ENCODE measurements at places on chromosomes 16 and 17. TPM values are rescaled to one million over a fixed set of nuclear protein-coding genes. Genes with fewer than 3 reads are reported as not detected.

DNA sequence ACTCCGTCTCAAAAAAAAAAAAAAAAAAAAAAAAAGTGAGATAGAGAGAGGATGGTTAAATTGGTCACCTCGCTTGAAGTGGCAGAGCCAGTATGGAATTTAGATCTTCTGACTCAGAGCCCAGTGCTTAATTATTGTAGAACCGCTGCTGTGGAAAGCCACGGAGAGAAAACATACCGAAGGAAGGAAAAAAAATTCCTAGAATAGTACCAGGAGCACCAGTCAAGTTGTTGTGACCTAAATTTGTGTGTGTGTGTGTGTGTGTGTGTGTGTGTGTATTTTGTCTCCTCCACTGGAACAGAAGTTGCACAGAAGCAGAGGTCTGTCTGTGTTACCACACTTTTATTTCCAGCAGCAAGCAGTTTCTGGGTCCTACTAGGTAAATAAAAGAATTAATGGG, 10.6 kb upstream of the NUP85 start:
- no peak for ATAC-seq

DNA sequence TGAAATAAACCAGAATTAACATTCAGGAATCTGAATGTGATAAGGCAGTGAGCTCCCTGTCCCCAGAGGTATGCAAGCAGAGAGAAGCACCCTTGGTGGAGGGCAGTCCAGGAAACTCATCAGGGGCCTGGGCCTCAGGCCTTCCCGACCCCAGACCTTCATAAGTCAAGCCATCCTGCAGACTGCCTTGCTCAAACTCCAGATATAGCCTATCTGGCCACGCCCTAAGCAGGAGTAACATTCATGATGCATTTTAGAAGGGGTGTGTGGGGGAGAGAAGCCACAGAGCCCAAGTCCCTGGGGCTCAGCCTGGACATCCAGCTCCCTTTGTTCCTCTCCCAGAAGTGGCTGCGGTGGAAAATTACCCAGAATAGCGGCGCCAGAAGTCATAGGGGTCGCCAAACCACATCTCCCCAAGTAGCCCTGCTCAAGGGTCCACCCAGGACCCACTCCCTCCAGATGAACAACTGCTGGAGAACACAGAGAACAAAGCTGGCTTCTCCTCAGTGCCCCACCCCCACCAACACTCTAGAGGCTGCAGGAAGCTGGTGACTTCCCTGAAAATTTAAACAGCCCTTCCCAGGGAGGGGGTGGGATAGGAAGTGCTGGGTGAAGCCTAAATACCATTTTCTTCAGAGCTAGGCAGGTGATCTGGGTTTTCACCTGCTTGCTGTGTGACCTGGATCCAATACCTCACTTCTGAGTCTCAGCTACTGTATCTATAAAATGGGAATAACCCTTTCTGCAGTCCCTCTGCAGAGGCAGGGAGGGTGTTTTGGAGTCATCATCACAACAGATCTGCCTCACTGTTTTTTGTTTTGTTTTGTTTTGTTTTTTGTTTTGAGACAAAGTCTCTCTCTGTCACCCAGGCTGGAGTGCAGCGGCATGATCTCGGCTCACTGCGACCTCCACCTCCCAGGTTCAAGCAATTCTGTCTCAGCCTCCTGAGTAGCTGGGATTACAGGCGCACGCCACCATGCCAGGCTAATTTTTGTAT, 1.5 kb upstream of the SREBF1 start:
- ATAC-seq, result peak; percentile 5

GRCh38 chr17:18256351-18256750, 2.2 kb downstream of the FLII start:
- no peak for ATAC-seq

DNA sequence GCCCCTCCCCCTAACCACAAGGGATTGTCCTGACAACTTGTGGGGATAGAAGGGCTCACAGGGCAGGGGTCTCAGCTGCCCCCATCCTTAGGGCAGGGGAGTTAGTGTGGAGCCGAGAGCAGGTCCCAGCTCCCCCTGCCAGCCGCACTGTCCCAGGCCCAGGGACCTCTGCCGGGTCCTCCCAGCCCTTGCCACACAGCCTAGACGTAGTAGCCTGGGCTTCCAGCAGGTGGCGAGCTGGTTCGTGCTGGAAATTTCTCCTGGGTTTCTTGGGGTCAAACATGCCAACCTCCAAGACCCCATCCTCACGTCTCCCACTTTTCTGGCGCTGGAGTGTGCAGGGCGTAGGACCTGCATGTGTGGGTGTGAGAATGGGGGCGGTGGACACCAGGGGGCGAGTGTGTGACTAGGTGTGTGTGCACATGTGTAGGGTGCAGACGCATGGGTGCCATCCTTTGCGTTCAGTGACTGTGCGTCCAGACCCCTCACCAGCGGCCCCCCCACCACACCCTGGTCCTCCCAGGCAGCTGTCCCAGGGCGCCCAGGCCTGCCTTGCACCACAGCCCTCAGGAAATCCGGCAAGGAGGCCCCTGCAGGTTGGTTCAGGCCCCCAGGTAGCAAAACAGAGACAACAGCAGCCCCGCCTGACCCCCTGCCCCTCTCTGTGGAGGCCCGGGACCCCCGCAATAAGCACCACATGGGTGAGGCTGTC, 29.5 kb downstream of the SBK1 start:
- peak; percentile 24 for ATAC-seq

DNA sequence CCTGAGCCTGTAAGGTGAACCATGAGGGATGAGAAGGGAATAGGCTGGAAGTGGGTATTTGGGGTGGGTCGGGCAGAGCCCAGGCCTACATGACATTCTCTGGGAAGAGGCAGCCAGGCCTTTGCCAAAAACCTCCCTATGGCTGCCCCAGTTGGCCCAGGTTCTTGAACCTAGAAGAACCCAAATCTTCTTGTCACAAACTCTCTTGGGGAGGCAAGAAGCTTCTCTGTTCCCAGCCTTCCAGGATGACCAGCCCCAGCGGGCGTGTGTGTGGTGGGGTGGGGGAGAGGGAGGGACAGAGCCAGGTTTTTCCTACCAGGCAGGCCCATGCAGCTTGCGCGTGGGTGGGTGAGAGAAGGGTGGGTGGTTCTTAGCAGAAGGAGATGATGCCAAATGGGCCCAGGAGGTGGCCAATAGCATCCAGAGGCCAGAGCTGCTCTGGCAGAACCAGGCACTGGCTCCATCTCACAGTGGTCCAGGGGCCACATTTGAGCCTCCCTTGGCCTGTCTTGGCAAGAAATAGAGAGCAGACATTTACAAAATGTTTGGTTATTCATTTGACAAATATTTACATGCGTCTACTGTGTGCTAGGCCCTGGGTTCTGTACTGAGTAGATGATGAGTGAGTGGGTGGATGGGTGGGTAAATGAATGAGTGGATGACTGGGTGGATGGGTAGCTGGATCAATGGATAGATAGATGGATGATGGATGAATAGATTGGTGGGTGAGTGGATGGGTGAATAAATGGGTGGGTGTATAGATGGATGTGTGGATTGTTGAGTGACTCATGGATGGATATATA, 44.3 kb upstream of the PLCG2 start:
- ATAC-seq, result no peak

DNA sequence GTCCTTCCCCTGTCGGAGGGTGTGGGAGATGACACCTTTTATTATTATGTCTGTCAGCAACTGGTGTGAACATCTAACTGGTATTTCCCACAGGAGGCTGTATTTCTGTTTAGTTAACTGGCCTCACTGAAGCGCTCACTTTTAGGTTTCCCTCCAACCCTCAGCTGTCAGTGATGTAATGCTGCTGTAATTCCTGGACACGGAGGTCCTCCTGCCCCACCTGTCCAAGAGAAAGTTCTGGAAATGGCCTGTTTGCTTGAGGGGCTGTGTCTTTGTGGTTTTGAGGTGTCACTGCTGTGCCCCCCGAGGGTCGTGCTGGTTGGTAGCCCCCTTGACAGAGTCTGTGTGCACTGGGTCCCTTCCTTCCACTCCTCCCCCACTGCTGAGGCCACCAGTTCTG, 11.5 kb downstream of the KCNJ12 start:
- no peak for ATAC-seq

GRCh38 chr17:46979147-46979863, at the start of gene RPRML:
TSS of gene RPRML (minus strand) at chr17:46979253. CDS start at chr17:46979007, 246 bp downstream.
- ATAC-seq, result peak; percentile 67

- ATAC-seq, result no peak
Measured at GRCh38 chr17:74212209-74212912, 1.0 kb upstream of the TTYH2 start.

- peak; percentile 37 for ATAC-seq
Measured at GRCh38 chr16:30076276-30076791, 540 bp downstream of the PPP4C start.

GRCh38 chr17:7854078-7854777, 638 bp upstream of the TMEM88 start:
- ATAC-seq, result no peak

- no peak for ATAC-seq
Measured at GRCh38 chr17:60630352-60630751, 30.4 kb downstream of the PPM1D start.

DNA sequence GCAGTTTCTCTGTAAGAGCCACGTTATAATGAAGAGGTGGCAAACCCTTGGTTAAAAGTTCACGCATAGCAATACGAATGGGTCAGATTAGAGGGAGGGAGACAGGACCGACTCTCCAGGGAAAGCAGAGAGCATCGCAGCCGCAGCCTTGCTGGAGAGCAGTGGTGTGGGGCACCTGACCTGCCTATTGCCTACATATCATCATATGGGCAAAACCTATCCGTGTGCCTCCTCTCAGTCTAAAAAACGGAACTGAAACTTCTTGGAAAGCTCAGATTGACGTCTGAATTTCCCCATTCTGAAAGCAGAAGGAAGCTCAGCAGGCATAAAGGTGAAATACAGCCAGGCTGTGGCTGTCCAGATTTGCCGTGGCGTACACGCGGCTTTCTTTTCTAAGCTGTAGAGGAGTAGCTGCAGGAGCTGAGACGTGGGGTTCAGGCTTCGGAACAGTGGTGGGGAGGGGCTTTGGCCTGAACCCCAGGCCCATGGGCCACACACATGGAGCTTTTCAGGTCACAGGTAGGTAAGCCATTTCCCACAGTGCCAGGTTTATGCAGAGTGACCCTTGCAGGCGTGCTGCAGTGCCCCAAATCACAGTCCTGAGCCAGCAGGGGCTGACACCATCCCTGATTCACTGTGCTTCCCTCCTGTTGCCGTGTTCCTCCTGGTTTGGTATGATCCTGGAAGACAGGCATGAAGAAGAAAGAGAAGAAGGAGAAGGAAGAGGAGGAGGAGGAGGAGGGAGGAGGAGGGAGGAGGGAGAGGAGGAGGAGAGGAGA, 41.6 kb upstream of the TNRC6C start:
- peak; percentile 62 for ATAC-seq

DNA sequence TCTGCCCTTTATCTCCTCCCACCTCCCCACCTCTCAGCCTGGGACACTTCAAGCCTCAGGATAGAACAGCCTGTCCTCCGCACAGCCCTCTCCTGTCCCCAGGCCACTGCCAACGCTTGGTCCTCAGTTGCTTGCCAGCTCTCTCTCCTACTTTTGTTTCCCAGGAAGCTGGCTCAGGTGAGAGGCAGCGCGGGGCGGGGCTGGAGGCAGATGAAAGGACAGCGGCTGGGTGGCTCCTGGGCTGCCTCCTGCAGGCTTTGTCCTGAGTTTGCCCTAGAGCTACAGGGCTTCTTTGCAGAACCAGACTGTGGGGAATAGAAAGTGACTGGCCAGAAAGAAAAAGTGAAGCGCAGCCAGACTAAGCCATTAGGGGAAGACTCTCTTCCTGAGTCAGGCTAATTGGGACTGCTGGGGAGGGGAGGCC, 48.2 kb upstream of the CDC42EP4 start:
- no peak for ATAC-seq

DNA sequence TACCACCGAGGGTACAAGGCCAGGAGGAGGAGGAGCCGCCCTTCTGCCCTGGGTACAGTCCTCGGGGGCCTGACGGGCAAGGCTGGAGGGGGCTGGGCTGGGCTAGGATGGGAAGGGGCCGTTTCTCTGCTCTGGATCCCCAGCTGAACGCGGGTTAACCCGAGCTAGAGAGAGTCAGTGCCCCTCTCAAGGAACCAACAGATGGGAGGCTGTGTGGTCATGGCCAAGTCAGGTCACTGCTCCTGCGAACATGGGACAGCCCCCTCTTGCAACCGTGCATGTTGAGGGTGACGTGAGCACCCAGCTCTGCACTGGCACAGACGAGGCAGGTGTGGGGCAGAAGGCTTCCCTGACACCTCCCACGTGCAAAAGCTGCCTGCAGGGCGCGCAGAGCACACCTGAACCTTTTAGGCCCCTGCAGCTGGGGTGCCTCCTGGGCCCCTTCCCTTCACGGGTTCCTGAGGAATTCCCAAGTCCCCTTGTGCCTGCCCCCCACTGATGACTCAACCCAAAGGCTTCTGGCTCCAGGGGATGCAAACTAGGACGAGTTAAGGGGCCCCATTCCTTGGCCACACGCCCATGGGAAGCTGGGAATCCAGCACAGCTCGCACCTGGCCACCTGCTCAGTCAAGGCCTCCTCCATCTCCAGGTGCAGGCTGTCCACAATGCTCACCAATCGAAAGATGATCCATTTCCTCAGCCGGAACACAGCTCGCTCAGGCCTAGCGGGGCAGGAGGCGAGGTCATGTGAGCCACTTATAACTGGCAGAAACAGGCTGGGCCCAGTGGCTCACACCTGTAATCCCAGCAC, 6.3 kb downstream of the MYBBP1A start:
- ATAC-seq, result no peak

GRCh38 chr17:29791336-29792080, 138.5 kb downstream of the SSH2 start:
- ATAC-seq, result no peak

DNA sequence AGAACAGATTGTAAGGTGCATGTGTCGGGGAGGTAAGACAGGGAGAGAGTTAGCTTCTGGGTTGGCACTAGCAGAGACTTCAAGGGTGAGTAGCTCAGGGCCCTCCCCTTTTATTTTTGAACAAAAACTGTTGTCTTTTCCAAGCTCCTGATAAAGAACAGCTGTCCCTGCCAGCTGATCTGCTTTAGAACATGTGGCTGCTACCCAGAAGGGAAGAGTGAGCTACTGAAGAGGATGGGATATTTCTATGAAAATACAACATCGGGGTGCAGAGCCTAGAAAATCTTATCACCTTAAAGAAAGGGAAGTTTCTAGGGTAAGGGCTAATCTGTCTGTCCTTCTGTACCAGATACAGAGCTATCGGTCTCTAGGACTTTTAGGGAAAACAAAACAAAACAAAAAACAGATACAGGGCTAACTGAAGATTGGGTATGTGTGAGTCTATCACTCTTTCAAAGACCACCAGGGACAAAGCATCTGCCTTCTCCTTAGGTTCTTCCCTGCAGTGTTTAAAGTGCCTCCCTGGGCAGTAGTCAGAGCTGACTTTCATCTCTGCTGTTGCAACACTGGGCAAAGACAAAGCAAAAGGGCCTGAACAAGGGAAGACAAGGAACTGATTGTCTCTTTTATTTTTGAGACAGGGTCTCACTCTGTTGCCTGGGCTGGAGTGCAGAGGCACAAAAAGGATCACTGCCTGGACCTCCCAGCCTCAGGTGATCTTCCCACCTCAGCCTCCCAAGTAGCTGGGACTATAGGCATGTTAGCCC, 5.0 kb upstream of the DHRS13 start:
- no peak for ATAC-seq

- ATAC-seq, result no peak
Measured at GRCh38 chr17:79833110-79833450, 6.2 kb downstream of the CBX4 start.

DGKE gene
- total RNA-seq, result 3.2 TPM

CPHXL2 gene
- 0.92 TPM for total RNA-seq

CIBAR2 gene
- total RNA-seq, result 0.49 TPM

METTL23 gene
- 37.5 TPM for total RNA-seq

GNAO1 gene
- 1.6 TPM for total RNA-seq

KRTAP16-1 gene
- total RNA-seq, result 1.4 TPM

KRTAP4-5 gene
- not detected for total RNA-seq

SYT17 gene
- total RNA-seq, result 0.08 TPM

CHST5 gene
- total RNA-seq, result 1.3 TPM

All from motor neuron (in vitro differentiated cells).